ENCODE measurements at places on chromosomes 16 and 17.

DNA sequence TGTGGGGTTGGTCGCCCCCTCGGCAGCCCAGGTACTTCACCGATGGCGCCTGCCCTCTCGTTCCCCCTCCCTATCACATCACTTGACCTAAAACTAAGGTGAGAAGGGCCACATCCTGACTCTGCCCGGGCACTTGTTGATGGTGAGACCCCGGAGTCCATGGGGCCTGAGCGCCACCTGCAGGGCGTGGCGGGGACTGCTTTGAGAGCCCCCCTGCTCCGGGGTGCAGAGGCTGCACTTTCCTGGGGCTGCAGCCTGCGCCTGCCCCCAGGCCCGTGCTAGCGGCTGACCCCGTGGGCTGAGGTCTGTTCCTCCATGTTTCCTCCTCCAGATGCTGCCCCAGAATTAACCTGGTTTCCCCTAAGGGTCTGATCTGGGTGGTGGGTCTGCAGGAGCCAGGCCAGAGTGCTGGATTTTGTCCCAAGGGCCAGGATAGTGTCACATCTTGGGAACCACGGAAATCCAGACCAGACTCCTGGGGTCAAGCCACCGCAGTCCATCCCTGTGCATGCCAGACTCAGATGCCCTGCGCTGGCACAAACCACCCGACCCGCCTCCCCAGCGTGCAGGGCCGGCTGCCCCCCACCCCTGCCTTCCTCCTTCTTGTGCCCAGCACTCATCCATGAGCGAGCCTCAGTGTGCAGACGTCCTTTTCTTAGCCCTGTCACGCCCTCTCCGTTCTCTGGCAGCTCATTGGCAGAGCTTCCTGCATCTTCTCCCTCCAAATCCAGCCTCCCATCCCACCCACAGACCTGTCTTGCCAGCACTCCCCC lies 2.7 kb downstream of the NDUFAF8 start:
- DNase-seq = no peak

- no peak for DNase-seq
Measured at GRCh38 chr16:57084996-57085395, 7.4 kb upstream of the CPNE2 start.

DNA sequence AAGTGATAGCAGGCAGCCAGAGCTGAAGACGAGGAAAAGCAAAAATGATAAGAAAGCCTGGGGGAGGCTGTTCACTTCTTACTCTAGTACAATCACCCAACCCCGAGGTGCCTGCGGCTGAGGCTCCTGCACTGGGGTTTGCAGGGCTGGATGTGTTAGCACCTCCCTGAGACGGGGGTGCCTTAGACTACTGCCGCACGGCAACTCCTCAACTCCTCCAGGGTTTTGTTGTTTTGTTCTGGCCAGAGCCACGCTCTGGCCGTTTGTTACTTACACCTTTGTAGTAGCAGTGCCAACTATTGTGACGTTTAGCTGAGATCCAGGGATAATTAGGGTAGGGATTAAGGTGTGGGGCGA lies 51.5 kb downstream of the LDHD start:
- no peak for DNase-seq

GRCh38 chr16:62036101-62036801 lies at the start of gene CDH8:
Gene CDH8 (minus strand): TSS chr16:62036438. CDS start chr16:62021403, 15,035 bp downstream.
- no peak for DNase-seq

DNA sequence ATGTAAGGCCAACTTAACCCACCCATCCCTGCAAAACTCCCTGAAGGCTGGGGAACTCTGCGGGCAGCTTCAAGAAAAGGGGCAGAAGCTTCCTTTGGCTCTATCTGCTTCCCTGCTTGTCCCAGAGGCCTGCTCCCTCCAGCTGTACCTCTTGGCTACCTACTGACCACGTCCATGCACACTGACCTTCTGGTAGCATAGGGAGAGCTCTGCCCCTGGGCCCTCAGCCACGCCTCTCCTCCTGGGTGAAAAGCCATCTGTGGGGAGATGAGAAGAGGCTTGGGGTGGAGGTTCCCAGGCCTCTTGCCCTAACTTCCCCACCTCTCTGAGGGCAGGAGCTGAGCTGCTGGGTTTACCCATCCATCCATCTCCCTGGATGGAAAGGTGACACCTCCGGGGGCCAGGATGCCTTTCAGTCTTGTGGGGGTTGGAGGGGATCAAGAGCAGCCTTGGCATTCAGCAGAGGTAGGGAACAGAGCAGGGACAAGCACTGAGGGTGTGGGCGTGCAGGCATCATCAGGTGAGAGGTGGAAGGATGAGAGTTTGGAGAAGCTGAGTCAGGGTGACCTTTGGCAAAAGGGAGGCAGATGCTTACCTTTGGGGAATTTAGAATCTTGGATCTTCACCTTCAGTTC lies 23.4 kb upstream of the MFSD6L start:
- no peak for DNase-seq
